ENCODE measurements at places on chromosomes 12 and 14.

DNA sequence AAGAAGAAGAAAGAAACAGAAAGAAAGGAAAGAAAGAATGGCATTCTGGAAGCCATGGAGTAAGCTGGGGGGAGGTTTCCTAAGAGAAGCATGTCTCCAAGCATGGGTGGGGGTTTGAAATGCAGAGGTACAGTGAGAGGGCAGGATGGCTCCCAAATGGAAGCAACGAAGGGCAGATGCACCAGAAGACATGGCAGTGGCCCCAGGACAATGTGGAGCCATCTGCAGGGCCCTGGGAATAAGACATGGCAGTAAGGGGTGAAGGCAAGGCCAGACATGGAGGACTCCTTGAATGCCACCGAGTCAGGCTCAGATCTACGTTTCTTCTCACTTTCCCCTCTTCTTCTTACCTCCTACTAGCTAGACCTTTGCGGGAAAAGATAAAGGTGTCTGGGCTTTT, 4.7 kb upstream of the COL2A1 start:
- DNase-seq = no peak

DNA sequence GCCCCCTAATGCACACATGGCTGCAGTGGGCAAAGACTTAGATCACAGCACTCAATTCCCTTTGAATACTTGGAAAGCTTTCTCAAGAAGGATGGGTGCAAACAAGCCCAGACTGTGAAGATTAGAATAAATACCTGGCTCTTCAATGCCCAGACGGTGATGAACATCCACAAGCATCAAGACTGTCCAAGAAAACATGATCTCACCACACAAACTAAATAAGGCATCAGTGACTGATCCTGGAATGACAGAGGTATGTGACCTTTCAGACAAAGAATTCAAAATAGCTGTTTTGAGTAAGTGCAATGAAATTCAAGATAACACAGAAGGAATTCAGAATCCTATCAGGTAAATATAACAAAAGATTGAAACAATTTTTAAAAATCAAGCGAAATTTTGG, 43.8 kb upstream of the ZDHHC17 start:
- no peak for DNase-seq

GRCh38 chr12:131137836-131138637, 184.3 kb downstream of the ADGRD1 start:
- no peak for DNase-seq

GRCh38 chr14:91326514-91327249, 82.2 kb upstream of the GPR68 start:
- no peak for DNase-seq

GRCh38 chr14:97218274-97218673, 421.1 kb downstream of the VRK1 start:
- no peak for DNase-seq

DNA sequence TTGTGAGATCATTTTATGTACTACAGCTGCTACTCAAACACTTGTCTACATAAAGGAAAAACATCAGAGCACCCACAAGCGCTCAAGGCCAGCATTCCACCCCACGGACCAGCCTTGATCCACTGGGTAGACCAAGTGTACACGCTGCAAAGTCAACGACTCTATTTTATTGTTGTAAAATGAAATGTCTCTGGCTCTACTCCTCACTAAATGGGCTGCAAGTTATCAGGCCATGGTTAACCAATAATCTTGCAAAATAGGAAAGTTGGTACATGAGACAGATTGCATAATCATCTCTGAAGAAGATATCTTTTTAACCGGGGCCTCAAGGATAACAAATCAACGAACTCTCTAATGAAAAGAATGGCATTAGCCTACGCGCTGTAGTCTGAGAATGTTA, 69.9 kb upstream of the FOXN3 start:
- DNase-seq = no peak

- no peak for DNase-seq
These were observed 99.6 kb downstream of the RPS6KA5 start for GRCh38 chr14:90960818-90961217.

DNA sequence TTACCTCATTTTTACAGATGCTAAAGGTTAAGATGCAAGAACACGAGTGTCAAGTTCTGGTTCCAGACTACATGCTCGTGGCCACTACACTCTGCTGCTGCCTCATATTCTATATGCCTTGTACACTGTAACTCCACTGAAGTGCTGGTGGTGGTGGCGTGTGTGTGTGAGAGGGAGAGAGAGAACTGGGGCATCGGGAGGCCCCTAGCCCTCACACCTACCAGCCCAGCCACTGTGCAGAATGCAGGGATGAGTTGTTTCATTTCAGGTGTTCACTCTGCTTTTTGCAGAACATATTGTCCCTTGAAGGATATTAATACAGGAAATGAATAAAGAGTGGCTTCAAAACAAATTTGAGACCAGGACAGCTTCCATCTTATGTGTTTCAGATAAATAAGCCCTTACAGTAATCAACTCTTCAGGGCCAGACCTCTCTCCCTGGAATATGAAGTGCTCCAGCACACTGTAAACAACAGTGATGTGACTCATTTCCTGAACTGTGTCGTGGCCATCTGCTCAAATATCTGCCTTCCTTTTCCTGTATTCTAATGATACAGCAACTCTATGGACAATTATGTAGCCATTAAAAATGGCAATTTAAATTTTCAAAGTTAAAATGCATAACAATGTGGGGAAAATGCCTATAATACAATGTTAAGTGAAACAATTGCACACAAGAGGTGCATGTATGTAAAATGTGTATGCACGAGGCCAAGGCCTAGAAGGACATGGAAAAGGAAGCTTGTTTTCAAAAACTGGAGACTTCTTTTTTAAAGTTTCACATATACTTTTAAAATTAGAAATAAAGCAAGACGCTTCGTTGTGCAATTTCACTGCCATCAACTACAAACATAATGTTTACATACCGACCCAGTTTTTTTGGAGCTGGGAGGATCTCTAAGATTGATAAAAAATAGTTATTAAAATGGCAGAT, 215.4 kb downstream of the PELI2 start:
- no peak for DNase-seq

DNA sequence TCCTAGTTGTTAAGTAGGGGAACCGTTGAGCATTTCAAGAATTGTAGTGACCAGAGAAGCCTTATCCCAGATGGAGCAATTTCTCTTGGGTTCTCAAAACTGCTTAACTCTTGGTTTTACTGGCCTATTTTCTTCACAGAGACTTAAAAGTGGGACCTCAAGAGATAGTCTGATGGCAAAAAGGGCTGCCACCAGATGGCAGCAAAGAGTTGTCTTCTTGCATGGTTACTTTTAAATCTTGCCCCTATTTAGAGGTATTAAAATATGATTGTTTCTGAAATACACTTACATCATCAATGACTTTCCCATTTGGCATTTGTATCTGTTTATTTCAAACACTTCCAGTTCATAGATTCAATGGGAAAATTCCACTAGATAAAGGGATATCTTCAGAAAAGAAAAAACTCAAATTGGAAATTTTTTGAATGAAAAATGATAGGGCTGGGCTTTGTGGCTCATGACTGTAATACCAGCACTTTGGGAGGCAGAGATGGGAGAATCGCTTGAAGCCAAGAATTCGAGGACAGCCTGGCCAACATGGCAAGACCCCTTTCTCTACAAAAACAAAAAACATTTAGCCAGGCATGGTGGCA, 69.9 kb upstream of the CNTN1 start:
- peak; percentile 74 for DNase-seq

GRCh38 chr12:262817-263216, at the start of gene SLC6A13:
SLC6A13 (minus strand) TSS chr12:262836; CDS start chr12:260052, 2,784 bp downstream.
- no peak for DNase-seq

- DNase-seq = no peak
These were observed 1.6 kb upstream of the PAX9 start for GRCh38 chr14:36659822-36660735.

GRCh38 chr12:116048879-116049278, 228.6 kb downstream of the MED13L start:
- no peak for DNase-seq

GRCh38 chr12:31015215-31015614, 58.4 kb upstream of the DDX11 start:
- no peak for DNase-seq

DNA sequence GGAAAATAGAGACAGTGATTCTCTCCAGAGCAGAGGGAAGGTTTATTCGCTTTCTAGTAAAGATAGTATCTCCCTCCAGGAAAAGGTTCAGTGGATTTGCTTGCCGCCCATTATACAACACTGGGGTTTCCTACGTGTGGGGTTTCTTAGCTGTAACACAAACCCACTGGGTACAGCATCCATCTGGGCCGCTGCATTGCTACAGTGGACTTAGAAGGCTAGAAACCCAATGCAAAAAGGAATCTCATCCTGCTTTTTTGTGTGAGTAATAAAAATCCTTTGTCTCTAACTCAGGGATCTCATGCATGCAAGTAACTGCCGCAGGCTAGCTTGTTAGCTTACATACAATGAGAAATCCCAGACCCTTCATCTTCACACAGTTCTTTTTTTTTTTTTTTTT, 67.1 kb upstream of the BCL2L14 start:
- DNase-seq = no peak

DNA sequence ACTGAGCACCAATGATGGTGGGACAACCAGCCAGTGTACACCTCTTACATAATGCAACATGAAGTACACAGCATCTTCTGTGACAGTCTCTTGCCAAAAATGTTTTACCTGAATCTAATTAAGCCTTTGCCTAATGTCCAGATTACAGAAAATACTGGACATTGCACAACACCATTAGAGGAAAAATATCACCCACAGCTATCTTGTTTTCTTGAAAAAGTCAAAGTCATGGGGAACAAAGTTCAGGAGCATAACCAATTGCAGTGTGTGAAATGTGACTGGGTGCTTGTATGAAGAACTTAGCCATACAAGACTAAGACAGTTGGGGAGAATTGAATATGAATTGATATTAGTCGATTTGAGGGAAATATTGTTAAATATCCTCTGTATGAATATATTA, 12.1 kb upstream of the ANO6 start:
- no peak for DNase-seq

DNA sequence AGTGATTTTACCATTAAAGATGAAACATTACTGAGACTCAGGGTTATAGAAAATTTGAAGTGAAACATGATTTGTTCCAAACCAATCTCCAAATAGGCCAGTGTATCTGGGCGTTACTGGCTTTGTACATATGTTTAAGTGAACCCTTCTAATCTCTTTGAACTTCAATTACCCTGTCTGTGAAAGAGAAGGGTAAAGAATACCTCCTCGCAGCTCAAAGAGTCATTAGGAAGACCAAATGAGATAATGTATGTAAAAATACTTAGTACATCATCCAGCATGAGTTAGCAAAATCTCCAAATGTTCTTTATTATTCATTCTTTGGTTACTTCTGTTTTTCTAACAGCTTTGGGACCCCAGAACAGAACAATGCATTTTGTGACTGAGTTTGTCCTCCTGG, at the start of gene OR11H6:
OR11H6 (plus strand) TSS at position 301 of the 400 bp plus-strand sequence; CDS start at position 301, 0 bp downstream.
- no peak for DNase-seq

- DNase-seq = no peak
These were observed 17.4 kb upstream of the CACNA2D4 start for GRCh38 chr12:1935700-1936378.

DNA sequence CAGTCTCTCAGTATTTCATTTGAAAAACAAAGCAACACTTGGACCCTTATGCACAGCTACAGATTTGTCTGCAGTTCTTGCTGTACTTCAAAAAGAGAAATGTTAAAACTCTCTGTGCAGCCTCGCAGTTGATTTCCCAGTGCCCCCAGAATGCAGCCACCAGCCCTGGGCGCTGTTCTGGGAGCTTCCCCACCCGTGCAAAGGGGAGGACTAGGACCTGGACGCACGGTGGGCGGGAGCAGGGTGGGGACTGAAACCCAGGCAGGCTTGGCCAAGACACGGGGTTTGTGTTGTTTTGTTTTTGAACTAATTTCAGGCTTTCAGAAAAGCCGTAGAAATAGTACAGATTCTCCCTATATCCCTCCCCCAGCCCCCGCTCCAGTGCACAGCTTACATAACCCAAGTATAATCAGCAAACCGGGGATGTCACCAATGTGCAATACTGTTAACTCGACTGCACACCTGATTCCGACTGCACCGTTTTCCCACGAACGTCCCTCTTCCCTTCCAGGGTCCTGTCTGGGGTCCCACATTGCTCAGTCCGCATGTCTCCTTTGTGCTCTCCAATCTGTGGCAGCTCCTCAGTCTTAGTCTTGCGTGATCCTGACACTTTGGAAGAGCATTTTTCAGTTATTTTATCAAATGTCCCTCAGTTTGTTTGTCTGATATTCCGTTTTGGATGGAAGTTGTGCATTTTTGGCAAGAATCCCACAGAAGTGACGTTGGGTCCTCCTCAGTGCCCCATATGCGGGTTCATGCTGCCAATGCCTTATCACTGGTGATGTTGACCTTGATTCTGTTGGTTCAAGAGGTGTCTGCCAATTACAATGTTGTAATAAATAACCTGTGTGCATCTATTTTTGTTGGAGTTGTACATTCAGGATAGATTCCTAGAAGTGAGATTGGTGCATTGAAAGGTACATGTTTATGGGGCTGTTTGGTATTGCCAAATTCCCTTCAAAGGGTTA, 95.9 kb downstream of the SETD3 start:
- no peak for DNase-seq

GRCh38 chr14:61503167-61503801, 181.9 kb downstream of the PRKCH start:
- peak; percentile 82 for DNase-seq

- peak; percentile 61 for DNase-seq
These were observed 53.7 kb downstream of the GALNT4 start for GRCh38 chr12:89470741-89471509.

Data from NAMALWA (cell line).